H1 (cell line): ENCODE measurements at places on chromosomes 2 and 18.

DNA sequence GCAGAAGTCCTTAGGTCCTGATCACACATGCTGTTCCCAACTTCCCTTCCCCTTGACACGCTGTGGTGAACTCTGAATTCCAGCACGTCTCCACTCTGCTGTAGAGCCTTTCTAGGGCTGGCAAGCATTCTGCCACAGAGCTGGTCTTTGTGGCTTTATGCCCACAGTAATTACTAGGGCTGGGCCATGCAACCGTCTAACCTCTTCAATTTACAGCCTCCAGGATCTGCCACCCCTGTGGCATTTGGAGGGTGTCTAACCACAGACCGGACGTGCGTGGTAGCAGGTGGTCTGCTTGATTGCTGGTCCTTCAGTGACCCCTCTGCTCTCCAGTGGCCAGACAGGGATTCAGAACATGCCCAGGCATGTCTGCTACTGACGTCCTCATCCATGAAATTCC, 43.1 kb upstream of the TGFA start:
- no peak for DNase-seq

DNA sequence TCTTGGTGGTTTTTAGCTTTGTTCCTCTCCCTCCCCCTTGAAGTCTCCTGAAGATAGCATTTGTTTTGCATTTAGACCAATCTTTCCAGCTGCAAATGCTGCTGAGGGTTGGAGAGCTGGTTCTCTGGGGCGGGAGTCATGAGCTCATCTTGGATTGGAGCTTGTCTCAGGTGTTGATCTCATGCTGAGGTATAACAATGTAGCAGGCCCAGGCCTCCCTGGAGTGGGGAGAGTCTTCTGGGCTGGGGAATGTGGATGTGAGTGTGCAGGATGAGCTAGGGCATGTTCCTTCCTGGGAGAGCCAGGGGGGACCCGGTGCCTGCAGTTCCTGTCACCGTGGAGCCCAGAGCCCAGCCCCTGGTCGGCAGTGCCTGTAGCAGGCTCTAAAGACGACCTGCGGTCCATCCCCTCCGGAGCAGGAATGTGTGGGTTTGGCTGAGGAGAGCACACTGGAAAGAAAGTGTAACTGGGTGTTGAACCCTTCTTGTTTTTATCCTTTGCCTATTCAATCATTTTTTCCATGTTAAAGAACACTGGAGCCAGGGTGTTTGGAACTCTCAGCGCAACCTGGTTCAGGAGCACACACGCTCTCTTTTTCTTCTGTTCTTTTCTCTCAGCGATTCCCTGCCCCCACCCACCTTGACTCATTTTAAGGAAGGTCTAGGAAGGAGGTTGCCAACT, 2.7 kb downstream of the ZNF532 start:
- DNase-seq, result peak; percentile 73

- DNase-seq, result no peak
Observed at GRCh38 chr2:37869771-37870170, 55.3 kb upstream of the RMDN2 start.

DNA sequence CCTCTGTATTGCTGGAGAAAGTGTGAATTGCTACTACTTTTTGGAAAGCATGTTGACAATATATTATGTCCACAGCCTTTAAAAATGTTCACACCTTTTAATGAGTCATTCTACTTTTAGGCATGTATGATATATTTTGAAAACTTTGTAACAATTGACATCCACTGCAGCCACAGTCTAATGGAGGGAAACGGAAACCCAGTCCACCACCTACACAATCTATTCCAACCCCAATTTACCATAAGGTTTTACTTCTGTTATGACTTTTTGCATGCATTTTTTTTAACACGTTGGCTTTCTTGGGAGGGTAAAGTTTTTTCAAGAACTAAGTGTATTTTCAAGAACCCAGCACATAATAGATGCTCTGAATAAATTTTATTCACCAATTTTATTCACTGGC, 38.5 kb upstream of the ATP8B1 start:
- DNase-seq, result no peak

- no peak for DNase-seq
Observed at GRCh38 chr2:23446916-23447315, 61.9 kb downstream of the KLHL29 start.

DNA sequence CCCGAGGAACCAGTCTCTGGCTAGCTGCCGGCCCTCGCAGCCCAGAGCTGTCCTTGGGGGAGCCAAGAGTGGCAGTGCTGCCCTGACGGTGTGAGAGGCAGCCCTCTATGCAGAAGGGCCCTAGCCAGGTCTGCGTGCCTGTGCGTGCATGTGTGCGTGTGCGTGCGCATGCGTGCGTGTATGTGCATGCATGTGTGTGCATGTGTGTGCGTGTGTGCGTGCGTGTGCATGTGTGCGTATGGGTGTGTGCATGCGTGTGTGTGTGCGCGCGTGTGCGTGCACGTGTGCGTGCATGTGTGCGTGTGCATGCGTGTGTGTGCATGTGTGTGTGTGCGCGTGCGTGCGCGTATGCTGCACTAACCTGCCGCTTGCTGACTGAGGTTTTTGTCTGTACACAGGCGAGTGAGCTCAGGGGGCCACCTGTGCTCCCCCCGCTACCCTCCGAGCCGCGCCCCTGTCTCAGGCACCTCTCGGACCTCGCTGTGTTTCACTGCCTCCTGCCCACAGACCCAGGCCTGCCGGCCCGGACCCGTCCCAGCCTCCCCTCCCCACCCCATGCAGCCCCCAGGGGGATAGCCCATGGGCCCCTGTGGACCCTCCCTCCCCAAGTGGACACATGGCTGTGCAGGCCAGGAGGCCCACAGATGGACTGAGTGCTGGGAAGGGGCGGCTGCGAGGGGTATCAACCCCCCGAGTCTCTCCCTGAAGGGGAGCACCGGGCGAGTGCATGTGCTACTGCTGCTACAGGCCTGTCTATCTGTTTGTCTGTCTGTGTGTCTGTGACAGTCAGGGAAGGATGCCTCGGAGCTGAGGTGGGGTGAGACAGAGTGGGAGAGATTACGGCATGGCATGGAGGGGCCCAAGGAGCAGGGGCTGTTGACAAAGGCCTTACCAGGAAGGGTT, 31.3 kb downstream of the SPEG start:
- no peak for DNase-seq

- DNase-seq, result no peak
Observed at GRCh38 chr2:120221616-120222015, 1.6 kb downstream of the TMEM185B start.

DNA sequence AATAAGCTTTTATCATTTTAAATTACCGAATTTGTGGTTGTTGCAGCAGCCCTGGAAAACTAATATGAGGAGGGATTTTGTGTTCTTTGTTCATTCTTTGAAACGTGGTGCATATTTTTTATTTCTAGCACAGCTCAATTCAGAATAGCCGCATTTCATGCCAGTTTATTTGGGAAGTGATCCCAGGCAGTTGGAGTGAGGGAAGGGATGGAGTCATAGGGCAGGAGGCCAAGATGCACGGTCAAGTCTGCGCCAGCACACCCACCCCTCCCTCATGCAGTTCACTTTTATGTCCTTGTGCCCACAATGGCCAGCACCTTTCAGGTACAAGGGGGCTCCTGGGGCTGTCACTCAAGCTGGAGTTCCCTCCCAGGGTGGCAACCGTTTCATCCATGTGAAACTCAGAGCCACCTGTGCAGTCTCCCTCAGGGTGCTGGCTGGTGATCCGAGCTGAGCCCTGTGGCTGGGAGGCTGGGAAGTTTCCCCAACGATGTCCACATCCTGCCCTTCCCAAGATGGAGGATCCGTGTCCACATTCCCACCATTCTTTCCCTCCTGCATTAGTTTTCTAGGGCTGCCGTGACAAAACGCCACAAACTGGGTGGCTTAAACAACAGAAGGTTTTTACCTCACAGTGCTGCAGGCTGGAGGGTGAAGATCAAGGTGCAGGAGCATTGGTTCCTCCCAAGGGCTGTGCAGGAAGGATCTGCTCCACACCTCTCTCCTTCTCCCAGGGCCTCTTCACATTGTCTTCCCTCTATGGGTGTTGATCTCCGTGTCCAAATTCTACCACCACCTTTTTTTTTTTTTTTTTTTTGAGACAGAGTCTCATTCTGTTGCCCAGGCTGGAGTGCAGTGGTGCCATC, 68.5 kb upstream of the ITGA6 start:
- no peak for DNase-seq

DNA sequence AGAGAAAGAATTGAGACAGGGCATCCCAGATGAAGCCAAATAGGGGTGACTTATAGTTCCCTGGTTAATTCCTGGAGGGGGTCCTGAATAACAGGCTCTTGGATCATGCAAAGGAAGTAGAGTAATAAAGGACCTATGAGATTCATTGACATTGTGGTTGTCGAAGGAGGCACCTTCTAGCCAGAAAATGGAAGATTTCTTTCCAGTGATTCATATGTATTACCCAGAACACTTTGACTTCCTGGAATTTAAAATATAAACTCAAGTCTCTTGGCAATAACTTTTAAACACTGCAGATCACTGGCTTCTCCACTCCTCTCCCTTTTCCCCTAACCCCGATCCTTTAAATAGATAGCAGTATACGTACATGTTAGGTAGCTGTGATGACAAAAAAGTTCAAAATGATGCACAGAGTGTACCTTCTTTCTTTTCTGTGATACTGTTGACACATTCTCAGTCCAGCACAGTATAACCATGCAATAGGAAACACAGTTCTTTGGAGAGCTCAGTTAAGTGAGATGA, 211.8 kb downstream of the LTBP1 start:
- no peak for DNase-seq

GRCh38 chr2:223041527-223042109, 10.4 kb upstream of the KCNE4 start:
- DNase-seq, result no peak

- DNase-seq, result no peak
Observed at GRCh38 chr2:200993097-200993496, 29.6 kb upstream of the ORC2 start.

GRCh38 chr18:581096-581495, 916 bp downstream of the CETN1 start:
- no peak for DNase-seq

DNA sequence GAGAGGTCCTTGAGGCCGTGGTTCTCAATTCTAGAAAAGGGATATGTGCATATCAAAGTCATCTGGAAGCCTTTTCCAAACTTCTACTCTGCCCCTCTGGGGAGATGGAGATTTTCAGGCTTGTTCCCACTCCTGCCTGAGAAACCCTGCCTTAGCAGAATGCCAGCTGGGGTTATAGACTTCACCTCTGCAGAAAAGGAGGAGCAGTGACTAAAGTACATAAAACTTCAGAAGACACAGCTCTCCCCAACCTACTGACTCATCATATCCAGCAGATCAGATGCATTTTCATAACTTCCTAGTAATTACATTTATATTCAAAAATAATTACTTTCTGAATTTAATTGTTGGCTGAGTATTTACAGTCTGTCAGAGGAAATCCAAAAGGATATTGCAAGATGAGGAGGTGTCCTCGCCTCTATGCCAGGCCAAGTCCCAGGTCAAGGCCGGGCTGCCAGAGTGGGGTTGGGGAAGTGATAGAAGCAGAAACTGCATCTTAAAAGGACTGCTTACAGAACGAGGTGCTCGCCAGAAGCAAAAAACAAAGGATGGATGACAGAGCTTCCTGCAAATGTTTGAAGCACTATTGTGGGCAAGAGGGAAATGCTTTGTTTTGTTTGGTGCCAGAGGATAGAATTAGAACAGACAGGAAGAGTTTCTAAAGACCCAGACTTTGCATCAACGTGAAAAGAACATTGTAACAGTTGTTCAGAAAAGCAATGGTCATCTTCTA, 75.6 kb upstream of the APCDD1 start:
- DNase-seq, result no peak

GRCh38 chr18:35478520-35479435, 19.0 kb downstream of the INO80C start:
- DNase-seq, result no peak

GRCh38 chr2:100235098-100235497, 87.2 kb downstream of the LONRF2 start:
- DNase-seq, result no peak

DNA sequence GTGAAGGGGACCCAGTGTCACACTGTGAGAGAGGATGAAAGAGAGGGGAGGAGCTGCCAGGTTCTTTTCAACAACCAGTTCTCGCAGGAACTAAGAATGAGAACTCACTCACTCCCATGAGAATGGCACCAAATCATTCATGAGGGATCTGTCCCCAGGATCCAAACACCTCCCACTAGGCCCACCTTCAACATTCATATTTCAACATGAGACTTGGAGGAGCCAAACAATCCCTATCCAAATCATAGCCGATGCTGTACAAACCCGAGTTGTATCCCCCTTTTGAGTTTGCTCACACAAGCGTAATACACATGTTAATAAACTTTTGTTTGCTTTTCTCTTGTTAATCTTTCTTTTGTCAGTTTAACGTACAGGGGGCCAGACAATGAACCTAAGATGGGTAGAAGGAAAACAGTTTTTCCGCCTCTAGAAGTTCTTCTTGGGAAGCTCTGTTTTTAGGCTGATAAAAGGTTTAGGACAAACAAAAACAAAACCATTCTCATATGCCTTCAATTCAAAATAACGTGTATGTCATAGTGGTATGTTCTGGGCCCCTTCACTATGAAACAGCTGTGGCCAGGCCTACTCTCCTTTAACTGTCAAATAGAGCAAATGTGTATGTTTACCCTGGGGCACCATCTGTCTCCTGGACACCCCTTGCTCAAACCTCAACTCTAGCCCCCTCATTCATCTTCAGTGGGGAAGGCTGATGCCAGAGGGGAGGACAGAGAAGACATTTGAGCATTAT, 9.1 kb upstream of the TMEM37 start:
- DNase-seq, result no peak

DNA sequence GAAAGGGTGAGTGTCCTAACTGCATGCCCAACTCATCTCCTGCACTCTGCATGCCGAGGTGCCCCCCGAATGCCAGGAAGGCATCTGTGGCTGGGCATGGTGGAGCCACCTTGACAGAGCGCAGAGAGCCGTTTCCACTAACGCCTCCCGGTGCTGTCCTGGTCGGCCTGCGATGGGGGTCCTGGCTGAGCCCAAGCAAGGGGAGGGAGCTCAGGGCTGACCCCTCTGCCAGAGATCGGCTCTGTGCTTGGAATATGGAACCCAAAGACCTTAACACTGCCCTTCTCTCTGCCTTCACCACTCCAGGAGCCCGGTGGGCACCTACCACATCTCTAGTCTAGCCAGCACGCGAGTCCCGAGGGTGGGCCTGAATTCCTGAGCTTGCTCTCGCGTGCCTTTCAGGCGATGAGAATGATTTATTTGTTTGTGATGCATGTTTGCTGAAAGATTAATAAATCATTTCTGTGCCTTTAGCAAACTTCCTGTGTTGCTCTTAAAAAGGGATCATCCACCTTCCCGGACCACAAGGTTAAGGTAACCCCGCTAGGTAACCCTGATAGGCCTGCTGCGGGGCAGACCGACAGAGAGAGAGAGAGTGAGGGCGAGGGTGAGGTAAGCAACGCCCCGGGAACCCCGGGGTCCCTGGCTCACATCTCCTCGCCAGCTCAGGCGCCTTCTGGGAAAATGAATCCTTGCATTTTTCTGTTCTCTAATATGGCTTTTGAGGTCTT, 35.3 kb downstream of the PDIA6 start:
- DNase-seq, result no peak

DNA sequence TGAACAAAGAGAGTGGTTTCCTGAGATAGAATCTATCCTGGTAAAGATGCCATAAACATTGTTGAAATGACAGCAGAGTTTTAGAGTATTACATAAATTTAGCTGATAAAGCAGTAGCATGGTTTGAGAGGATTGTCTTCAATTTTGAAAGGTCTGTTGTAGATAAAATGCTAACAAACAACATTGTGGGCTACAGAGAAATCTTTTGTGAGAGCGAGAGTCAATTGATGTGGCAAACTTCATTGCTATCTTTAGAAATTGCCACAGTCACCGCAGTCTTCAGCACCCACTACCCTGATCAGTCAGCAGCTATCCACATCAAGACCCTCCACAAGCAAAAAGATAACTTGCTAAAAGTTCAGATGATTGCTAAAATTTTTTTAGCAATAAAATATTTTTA, 17.5 kb downstream of the VRK2 start:
- DNase-seq, result no peak
